Fibroblast of gingiva (primary cell): ENCODE measurements at places on chromosomes 12 and 14.

GRCh38 chr12:82818271-82819035 lies 131.7 kb downstream of the TMTC2 start:
- no peak for DNase-seq

DNA sequence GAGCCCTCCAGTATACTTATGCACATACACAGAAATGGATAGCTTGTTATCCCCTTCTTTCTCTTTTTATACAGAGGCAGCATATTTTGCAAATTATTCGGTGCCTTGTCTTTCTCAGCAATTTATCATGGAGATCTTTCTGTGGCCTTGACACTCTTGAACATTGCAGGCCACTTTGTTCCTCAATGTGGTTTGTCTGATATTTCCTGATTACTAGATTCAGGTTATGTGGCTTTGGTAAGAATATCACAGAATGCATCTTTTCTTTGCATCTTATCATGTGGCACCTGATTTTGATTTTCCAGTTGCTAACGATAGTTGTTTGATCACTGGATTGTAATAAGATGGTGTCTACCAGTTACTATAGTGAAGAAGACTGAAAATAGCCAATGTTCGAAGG lies 7.1 kb upstream of the SNRPF start:
- no peak for DNase-seq

DNA sequence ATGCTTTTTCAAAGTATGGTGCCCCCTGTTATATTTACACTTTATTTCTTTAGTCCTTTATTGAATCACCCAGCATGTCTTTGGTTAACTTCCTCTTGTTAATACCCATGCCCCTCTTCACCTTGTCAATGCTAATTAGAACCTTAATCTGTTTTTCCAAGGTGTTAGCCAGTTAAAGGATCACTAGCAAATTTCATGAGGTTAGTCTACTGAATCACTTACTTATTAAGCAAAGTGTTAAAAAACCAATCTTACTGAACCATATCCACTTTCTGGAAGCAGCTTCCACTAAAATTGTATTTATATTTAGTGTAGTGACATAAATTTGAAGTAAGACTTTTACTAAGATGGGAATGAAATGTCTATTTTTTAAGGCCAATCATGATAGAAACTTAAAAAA lies 27.9 kb downstream of the TAOK3 start:
- no peak for DNase-seq

GRCh38 chr14:32561520-32561919 lies 232.4 kb downstream of the AKAP6 start:
- DNase-seq, result peak; percentile 38

DNA sequence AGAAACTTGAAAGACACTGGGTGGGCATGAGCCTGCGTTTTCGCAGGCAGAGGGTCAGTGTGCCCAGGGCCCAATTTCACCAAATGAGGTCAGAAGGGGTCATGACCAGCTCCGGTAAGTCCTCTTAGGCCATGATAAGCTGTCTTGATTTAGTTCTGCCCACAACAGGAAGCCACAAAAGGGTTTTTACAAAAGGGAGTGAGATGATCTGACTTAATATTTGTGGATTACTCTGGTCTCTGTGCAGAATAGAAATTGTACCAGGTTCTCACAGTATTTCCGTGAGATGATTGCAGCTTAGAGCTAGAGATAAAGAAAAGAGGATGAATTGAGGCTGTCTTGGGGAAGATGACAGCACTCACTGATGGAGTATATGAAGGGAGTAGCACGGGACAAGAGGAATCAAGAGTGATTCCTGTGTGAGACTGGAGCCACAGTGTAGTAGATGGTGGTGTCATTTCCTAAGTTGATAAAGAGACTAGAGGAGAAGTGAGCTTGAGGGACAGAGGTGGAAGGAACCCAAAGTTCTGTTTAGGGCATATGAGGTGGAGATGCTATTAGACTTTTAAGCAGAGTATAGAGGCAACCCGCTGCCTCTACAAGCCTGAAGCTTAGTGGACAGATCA lies 288.3 kb upstream of the AMIGO2 start:
- DNase-seq, result no peak

DNA sequence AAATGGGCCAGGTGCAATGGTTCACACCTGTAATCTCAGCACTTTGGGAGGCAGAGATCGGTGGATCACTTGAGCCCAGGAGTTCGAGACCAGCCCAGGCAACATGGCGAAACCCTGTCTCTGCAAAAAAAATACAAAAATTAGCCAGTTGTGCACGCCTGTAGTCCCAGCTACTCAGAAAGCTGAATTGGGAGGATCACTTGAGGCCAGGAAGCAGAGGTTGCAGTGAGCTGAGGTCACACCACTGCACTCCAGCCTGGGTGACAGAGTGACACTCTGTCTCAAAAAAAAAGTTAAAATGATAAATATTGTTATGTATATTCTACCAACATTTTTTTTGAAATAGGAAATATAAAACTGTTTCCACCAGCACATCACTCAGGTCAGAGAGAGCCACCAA lies 64.9 kb downstream of the NDUFA12 start:
- no peak for DNase-seq

GRCh38 chr12:90499795-90500194 lies 455.2 kb downstream of the CCER1 start:
- DNase-seq, result no peak

DNA sequence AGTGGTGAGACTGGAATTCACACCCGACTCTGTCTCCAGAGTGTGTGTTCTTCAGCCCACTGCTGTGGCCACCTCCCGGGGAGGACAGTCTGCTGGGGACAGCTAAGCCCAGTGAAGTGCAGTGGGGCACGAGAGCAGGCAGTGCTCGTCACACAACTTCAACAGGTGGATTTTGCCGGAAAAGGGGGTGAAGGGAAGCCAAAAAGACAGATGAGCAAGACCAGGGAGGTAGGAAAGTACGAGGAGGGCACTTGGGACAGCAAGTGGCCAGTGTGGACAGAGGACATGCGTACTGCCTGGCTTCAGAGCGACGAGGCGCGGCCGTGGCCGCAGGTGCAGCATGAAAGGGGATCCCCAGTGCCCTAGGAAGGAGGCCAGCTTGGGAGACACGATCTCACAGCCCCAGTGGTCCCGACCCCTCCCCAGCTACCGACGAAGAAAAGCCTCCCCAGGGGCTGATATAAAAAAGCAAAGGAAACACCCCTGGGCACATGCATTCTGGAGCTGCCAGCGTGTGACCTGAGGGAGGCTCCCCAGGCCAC lies 96.1 kb downstream of the FBXL14 start:
- no peak for DNase-seq

DNA sequence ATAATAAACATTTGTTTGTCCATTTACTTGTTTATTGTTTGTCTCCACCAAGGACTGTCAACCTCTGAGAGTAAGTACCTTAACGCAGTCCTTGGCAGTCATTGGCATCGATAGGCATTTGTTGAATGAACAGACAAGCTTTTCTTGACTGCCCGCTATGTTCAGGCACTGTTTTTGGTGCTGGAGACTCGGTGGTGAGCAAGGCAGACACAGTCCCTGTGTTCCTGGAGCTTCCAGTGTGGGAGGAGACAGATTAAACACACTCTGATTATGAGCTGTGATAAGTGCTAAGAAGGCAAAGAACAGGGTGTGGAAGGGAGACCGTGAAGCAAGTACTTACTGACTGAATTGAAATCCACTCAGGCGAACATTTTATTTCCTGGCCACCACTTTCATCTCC lies 1.2 kb downstream of the ATP6V0A2 start:
- no peak for DNase-seq

DNA sequence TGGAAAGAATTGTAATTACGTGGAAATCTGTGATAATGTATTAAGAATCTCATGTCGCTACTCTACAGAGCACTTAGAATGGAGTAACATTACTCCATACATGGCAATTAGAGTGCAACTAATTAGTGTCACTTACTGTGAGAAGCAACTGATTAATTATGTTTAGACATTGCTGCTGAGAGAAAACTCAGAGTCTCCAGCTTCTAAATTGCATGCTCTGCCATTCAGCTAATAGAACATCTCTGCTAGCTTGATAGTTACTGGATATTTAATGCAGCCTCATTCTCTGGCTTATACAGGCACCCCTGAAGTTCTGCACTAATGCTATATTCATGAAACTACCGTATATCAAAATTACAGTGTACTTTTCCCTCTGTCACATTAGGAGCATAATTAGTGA lies 338.4 kb downstream of the ADAMTS20 start:
- no peak for DNase-seq

DNA sequence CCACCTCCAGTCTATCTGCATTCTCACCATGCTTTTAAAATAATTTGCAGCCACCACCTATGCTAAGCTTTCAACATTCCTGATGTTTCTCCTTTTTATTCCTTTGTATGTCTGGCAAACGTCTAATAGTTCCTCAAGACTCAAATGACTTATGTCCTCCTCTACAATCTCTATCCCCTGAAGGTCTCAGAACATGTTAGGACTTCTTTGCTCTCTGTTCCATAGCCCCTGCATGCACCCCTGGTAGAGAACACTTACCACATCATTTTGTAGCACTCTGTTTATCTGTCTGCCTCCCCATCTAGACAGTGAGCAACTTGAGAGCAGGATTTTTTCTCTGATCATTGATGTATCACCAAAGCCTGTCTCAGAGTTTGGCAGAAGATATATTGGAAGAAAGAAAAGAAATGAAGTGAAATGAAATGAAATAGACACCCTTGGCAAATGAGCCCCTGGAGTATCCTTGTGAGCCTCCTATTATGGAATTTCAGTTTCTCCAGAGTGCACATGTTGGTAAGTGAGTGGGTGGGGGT lies 1231.2 kb upstream of the FLRT2 start:
- DNase-seq, result no peak

DNA sequence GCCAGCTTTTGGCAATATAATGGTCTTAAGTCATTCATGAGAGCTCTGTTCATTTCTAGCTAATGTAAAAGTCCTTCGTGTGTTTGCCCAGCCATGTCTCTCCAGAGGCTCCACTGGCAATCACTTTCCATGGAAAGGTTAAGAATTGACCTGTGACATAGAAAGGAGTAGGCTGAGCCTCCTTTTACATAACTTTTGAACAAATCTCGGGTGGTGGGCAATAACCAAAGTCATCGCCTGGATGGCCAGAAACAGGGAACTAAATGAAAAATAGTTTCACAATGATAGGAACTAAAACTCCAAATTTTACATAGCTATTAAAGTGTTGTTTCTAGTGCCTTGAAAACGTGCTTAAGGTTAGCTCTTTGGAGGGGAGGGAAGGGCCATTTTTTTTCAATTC lies 6.5 kb downstream of the BHLHE41 start:
- DNase-seq, result no peak

- no peak for DNase-seq
Observed at GRCh38 chr14:34538871-34539406, 562 bp downstream of the EAPP start.

DNA sequence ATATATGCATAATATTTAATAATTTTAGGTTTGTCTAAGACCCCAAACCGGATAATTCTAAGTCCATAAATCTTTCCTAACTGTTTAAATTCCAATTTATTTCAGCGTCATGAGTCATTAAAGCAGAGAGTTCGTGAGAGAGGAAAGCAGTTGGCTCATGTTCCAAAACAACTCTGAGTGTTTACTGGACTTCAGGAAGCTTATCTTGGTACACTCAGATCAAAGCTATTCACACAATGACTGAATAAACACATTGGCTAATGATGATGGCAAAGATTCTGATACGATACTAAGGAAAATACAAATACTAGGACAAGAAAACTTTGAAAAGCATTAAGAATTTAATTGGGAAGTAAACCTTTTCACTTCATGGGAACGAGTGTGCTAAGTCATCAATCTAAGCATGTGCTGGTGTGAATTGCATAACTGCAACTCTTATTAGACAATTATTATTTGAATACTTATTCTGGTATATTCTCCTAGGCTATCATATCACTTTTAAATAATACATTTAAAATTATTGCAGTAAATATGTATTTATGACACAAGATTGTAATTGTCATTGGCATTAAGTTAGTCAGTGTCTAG lies 34.8 kb upstream of the CLEC14A start:
- peak; percentile 66 for DNase-seq

DNA sequence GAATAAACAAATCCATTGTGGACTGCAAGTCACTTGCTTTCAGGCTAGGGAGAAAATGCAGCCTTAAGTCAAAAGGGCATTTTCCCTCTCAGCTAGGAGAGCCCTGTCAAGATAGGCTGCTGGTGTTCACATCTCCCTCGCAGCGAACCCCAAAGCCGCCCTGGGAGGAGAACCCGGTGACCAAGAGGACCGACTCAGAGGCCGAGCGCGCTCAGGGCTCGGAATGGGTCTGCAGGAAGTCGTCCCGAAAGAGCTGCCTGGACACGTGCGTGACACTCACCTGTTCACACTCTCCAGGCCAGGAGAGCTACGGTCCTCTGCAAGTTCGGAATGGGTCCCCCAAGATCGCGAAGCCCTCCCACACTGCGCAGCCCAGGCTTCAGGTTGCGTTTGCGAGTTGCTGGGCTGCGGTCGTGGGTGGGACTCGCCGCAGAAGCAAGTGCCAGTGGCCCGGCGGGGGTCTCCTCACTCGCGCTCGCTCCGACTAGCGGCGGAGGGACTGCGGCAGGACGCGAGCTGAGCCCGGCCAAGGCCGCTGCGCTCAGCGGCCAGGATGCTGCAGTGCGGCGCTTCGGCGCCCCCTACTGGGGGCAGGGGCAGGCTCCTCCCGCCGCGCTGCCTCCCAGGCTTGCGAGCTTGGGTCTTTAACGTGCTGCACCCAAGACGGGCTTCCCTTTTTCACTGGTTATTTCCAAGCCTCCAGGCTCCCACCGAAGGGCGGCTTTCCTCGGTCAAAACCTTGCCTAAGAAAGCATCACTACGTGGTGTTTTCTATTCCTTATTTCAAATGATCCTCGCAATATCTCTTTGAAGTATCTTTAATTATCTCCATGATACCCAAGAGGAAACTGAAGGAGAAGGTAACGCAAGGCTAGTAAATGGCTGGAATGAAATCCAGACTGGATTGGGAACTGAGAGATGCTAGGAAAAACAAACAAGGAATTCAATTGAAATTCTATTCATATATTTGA lies at the start of gene RERG:
Gene RERG, minus strand, starts transcription at position 503 of the 971 bp plus-strand sequence. CDS start 3,928 bp downstream, outside the sequence.
- peak; percentile 67 for DNase-seq

- DNase-seq, result no peak
Observed at GRCh38 chr14:80699861-80700260, 241.7 kb downstream of the CEP128 start.

DNA sequence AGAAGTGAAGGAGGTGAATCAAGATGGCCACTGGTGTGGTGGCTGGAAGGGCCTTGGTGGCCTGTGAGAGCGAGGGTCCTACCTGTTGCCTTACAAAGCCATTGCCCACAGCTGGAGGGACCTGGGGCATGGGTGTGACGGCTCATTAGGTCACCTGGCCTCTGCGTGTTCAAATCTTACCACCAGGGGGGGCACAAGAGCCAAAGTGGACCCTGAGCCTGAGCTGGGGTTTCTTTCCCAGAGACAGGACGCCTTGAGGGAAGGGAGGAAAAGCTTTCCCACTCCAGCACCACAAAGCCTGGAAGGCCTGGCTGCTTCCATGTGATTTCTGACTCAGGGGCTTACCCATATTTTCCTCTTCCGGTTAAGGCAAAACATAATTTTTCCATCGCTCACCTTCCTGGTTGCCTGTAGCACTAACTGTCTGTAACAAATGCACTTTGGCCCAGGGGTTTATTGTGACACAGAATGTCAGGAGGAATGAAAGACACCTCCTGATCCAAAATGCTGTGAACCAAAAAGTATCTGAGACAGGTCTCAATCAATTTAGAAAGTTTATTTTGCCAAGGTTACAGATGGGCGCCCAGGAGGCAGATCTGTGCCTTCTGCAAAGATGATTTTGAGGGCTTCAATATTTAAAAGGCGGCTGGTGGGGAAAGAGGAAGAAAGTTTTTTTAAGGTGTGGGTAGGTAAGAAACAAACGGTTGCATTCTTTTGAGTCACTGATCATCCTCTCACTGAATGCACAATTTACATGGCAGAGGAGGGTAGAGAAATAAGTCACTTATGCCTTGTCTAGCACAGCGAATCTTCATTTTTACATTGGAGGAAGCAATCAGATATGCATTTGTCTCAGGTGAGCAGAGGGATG lies 4.3 kb upstream of the CD9 start:
- peak; percentile 69 for DNase-seq
